MG63 (cell line): ENCODE measurements at places on chromosomes 3 and 15.

GRCh38 chr3:55572816-55573215 is 85.7 kb upstream of the WNT5A start:
- DNase-seq: no peak

DNA sequence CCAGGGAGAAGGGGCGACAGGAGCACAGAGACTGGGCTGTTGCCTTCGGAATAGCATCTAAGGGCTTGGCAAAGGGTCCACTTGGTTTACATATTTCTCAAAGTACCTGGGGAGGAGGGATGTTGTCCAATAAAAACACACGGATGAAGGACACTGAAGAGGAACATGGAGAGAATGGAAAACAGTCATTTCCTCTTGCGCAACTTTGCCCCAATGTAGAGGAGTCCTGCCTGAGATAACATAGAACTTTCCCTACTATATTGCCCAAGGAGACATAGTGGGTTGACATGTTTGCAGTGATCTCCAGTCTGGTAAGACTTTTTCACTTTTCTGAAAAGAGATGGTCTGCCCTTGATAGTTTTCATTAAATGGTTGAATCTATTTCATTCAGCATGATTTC is 468.8 kb upstream of the SUCLG2 start:
- no peak for DNase-seq

DNA sequence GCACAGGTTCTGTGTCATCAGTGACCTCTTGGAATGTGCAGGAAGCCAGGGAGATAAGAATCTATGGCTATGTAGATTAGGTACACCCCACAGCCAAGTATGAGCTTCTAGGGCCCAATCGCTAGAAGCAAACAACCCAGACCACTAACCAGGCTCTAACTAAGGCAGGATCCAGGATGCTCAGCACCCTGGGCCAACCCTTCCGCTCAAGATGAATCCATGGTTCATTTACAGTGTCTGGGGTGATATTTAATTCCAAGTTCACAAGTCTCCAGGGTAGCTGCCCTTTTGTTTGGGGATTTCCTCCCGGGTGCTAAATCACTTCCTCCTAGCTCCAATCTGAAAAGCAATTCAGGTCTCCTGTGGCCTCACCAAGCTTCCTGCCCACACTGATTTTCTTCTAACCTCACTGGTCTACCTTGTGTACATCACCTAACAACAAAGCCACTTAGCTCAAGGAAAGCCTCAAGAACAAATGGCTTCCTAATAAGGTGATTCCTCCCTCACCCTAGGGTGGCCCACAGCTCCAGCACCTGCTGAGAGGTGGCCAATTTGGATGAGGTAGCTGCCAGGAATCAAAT is 2.4 kb downstream of the EHD4 start:
- no peak for DNase-seq

- no peak for DNase-seq
Measured at GRCh38 chr15:67019884-67020520, 45.4 kb upstream of the SMAD3 start.

DNA sequence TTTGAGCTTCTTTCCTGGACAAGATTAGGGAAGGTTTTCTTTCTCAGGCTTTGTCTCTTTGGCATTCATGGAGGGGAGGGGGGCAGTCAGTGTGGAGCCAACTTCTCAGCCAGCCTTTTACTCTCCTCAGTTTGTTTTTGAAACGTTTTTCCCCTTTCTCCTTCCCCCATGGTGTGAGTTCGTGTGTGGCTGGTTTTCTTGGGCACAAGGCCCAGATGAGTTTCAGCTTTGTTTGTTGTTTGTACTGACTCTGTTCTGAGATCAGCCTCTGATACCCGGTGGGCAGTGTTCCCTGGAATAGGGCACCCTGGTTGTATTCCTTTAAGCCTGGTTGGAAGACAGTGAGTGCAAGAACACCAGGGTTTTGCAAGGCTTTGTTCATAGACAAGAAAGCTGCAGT is 168.2 kb upstream of the RARB start:
- DNase-seq: peak; percentile 88

DNA sequence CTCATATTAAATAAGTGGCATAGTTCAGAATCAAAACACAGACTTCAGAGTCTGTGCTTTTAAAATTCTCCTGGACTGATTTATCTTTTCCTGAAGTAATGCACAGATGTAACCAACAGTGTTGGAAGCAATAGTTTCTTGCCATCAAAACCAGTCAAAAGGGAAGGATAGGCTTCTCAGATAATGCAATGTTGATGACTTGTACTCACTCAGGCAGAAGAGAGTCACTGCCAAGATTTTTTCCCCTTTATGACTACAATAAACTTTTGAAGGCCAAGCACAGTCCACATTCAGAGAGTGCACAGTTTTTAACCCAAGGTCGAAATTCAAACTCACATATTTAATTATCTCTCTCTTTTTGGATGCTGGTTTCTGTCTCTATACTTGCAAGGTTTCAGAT is 305.0 kb upstream of the SGO1 start:
- no peak for DNase-seq

GRCh38 chr15:61598655-61599054 is 369.6 kb upstream of the RORA start:
- DNase-seq: no peak

GRCh38 chr15:35673093-35673684 is 127.2 kb upstream of the DPH6 start:
- DNase-seq: no peak

DNA sequence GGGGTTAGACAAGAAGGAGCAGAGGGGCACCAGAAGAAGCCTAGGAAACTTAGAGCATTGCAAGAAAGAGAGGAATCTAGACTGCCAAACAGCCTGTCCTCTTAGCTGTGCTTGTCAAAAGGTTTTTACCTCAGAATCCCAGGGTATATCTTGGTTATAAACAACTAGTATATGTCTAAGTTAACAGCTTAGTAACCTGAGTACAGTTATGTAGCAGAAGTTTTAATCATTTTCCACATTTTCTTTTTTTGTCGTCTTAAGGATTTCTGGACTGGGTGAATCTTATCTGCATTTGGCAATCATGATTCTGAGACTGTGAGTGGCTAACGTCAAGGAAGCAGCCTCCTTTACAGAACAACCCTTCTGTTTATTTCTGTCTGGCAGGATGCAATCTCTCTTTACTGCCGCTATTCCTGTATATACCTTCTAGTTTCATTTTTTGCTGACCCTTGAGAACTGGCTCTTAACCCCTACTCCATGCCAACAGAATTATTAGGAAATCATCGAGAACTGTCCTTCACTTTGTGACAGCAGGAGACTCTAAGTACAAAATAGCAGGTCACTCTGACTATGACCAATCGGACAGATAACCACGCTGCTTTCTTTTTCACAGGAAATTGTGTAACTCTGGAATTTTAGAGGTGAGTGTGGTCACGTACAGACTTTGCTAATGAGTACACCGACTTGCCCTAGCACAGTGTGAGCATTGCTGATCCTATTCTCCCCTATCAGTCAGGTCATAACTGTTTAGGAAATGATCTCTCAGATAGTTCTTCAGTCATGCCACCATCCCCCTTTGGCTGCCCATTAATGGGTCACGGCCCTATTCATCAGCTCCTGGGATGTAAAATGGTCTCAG is 3.3 kb upstream of the CP start:
- DNase-seq: peak; percentile 49

DNA sequence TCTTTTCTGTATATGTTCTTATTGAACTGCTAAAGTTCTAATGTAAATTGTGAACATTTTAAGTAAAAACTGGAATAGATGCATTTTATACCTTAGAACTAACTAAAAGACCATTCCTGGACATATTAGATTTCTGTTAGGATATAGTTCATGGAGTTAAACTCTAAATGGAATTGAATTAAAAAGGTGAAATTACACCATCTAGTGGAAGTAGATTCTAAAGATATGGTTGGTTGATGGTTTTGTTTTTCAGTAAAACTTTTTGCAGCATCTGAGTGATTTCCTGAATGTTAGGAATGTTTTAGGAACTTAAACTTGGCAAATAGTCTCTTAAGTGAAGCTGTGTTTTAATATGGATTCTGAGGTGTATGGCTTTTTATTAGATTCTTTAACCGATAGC is 96.8 kb downstream of the SLMAP start:
- DNase-seq: no peak

GRCh38 chr3:127894481-127894880 is 20.6 kb upstream of the KBTBD12 start:
- DNase-seq: no peak

GRCh38 chr3:50502584-50503423 is 630 bp downstream of the CACNA2D2 start:
- DNase-seq: no peak

GRCh38 chr15:68683026-68683425 is 104.2 kb downstream of the CORO2B start:
- DNase-seq: no peak

GRCh38 chr15:58433597-58434333 is 2.0 kb downstream of the LIPC start:
- DNase-seq: peak; percentile 28

GRCh38 chr3:117443014-117443413 is 733.4 kb downstream of the TUSC7 start:
- DNase-seq: peak; percentile 39

DNA sequence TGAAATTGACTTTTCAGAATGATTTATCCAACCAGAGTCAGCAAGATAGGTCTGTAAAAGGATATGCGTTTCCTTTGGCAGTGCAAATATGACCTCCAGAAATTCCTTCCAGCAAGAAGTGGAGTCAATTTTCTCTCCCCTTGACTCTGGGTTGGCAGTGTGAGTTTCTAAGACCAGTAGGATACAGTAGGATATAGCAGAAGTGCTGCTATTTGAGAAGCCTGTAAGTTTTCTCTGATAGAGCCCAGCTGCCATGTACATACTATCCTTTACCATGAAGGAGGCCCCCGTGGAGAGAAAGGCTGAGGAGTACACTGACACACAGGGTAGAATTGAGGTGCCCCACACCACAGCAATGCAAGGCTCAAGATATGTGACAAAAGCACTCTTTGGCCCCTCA is 409.1 kb upstream of the PDZRN3 start:
- no peak for DNase-seq

DNA sequence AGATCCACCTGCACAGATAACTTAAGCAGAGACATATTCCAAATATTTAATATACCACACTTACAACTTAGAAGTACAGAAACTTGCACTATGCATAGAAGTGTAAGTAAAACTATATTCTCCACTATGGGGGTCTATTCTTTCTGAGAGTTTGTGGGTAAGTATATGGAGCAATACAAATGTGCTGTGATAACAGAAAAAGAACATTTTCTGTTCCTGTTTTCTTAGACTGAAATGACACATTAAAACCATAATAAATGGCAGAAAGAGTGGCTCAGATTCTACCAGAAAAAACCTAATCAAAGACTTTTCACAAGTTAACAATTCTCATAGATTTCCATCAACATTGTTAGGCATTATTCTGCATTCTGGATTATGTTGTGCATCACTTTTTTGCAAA is 96.6 kb upstream of the WNT7A start:
- DNase-seq: no peak

- DNase-seq: no peak
Measured at GRCh38 chr3:136651581-136651980, 100.6 kb downstream of the STAG1 start.

GRCh38 chr3:105771392-105771791 is 97.4 kb downstream of the CBLB start:
- no peak for DNase-seq

- no peak for DNase-seq
Measured at GRCh38 chr3:62928256-62928655, 53.0 kb upstream of the CADPS start.

DNA sequence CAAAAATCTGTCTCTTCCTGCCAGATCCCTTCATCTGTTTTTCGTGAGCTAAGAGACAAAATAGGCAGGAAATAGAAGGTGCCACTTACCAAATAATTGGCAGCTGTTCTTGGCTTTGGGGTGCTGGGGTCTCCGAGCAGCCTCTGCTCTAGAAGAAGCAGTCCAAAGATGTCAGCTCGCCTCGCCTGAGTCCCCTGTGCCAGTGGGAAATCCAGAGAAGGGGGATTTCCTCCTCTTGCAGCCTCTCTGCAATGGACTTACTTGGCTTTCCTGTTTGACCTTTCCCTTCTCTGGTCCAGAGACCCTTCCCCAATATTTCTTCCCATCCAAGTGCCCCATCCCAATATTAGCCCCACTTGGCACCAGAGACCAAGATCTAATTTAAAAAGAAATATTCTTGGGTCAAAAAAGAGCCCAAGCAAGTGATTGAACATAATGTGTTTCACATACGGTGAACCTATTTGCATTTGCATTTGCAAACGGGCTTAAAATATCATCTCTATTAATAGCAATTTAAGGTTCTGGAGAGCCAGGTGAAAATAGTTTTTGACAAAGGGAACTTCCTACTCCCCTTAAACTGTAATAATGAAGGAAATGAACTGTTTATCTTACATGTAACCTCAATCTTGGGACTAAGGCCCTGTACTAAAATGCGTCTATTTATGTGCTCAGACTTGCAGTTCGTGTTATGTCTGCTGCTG is 23.2 kb downstream of the CD86 start:
- no peak for DNase-seq

DNA sequence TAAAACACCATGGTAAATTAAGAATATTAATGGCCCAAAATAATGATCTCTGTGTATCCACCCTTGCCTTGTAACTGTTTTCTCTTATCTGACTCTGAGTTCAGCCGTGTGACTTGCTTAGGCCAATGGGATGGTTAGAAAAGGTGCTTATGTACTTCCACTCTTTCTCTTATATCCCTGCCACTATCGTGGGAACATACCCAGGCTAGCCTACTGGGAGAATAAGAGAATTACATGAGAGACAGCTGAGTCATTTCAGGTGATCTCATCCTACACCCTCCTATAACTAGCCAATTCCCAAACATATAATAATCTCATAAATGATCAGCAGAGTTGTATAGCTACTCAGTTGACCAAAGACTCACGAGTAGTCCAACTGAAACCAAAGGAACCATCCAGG is 98.3 kb upstream of the ABI3BP start:
- DNase-seq: peak; percentile 22

DNA sequence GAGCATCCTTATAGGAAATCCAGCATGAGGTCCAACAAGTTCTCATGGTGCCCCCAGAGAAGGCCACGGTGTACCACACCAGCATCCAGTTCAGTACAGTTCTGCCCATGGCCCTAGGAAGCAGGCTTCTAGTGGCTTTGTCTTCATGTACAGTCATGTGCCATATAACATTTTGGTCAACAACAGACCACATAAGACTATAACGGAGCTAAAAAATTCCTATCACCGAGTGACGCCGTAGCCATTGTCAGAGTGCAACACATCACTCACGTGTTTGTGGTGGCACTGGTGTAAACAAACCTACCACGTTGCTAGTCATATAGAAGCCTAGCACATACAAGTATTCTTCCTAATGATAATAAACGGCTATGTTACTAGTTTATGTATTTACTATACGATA is 209.0 kb downstream of the ARRDC4 start:
- DNase-seq: no peak

DNA sequence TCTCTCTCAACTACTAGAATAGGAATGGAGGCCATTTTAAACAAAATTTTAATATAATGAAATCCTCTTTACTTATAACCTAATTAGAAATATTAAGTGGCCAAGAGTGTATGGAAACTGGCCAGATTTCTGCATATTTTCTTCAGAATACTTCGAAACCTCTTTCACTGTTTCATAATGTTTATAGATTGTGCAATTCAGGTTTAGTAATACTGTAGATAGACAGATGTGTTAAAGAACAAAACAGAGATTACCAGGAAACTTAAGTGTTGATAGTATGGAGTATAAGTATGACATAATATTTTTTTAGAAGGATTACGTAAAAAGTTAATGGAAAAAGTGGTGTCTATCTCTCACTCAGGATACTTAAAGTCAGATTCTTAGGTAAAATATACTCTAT is 4.7 kb downstream of the ABHD5 start:
- no peak for DNase-seq

- DNase-seq: no peak
Measured at GRCh38 chr3:74331711-74332110, 282.7 kb downstream of the CNTN3 start.

- no peak for DNase-seq
Measured at GRCh38 chr15:101362359-101362758, 67.3 kb upstream of the SNRPA1 start.
